ENCODE measurements at places on chromosomes 5 and 9.

GRCh38 chr5:72955143-72955767, 586 bp upstream of the FCHO2 start:
- peak; percentile 80 for DNase-seq

DNA sequence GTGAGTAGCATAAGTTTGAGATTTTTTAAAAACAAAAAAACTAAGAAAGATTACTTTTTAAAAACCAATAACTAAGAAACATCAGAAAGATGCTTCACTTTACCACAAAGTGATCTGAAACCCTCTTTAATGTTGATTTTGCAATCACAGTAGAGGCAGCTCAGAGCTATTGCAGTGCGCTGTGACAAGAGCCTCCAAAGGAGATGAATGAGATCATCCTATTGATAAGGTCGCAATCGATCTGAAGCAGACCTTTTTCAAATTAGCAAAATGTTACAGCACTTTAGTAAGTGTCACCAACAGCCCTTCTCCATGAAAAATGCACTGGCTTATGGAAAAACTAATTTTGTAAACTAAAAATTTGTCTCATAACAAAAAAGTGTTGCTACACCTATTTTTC, 284.6 kb upstream of the EFNA5 start:
- DNase-seq, result no peak

- no peak for DNase-seq
Measured at GRCh38 chr5:14706615-14707021, 42.1 kb downstream of the OTULIN start.

GRCh38 chr5:79872291-79872690, 118.8 kb downstream of the MTX3 start:
- no peak for DNase-seq

GRCh38 chr5:11803436-11803835, 100.8 kb downstream of the CTNND2 start:
- no peak for DNase-seq

DNA sequence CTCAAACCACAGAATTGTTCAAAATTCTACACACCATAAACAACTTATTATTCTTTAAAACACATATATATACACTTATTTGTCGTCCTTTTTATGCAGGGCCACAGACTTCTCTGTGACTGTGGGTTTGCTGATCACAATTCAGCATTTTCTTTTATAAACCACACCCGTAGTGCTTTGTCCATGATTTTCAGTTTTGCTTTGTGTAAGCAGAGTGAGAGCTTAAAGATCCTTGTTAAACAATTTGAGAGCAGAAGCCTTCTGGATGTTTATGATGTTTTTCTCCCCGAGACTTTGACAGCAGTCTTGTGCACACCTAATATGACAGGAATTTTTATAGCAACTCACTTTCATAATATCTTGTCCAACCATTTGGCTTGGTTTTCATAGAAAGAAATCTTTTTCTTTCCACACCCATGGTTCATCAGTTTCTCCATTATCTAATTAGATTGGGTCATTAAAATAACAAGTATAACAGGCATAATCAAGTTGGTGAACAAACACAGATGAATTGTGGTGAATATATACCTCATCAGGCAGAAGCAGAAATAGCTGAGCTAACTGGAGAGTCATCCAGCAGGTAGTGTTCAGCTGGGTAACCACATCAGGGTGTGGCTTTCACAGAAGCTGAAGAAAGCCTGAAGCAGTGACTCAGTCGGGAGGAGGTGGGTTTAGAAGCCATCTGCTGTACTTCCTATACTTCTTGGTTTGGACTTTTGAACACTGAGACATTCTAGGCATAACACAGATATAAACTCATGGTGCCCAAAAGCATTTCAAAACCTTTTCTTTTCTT, 232.8 kb downstream of the DOCK8 start:
- DNase-seq, result no peak

GRCh38 chr5:7789567-7789966, 61.4 kb downstream of the CFAP90 start:
- no peak for DNase-seq

- no peak for DNase-seq
Measured at GRCh38 chr9:87007711-87008366, 60.5 kb upstream of the GAS1 start.

DNA sequence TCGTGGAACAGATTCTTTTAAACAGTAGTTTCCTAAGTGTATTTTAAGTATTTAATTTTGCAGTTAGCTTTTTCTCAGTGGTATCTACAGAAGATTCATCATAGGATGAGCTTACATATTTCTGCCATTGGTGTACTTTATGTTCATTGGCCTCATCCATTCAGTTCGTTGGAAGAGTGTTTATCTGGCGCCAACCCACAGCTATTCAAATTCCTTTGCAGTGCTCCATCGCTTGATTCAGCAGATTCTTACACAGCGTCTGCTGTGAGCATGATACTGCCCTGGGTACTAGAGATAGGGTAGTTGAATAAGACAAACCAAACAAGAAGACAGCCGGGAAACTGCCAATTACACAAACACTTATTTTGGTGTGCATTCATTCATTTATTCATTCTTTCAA, 55.1 kb downstream of the NUP214 start:
- DNase-seq, result no peak

DNA sequence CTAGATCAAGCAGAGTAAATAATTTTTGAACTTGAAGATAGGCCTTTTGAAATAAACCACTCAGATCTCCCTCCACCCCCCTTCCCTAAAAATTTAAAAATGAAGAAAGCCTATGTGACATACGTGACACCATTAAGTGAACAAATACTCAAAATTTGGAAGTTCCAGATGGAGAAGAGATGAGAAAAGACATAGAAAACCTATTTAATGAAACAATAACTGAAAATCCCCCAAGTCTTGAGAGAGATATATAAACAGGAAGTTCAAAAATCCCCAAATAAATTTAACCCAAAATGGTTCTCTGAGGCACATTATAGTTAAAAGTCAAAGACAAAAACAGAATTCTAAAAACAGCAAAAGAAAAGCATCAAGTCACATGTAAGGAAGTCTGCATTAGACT, 428.6 kb downstream of the PSAT1 start:
- DNase-seq, result no peak

DNA sequence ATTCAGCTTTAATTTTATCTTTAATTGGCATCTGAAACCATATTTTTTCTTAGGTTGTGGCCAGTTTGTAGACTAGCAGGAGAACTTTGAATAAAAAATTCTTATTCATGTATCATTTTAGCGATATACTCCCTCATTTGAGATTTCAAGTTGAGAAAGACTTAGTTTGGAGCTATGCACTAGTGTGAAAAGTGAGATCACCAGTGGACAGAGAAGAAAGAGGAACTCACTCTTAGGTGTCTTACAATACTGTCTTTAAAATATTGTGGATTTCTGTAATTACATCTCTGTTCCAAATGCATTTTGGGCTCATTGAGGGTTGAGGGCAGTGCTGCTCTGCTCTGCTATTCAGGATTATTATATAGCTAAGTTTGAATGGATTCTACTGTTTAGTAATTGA, 54.7 kb downstream of the NAA35 start:
- no peak for DNase-seq

DNA sequence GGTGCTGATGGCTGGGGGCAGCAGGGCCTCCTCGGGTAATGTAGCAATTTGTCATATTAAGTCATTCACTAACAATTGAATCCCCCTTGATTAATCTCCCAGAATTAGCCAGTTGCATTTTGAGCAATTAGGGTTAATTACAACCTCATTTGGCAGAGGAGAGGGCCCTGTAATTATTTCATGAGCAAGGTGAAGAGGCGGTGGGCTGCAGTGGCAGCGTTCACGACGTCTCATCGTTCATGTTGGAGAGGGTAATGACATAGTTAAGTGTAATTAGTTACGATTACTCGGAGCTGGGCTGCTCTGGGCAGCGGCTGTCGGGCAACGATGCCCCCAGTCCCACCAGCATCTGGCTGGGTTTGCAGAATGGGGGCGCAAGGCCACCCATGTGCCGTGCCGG, 46.0 kb downstream of the NEK6 start:
- no peak for DNase-seq

- DNase-seq, result no peak
Measured at GRCh38 chr5:7805379-7805778, 45.6 kb downstream of the CFAP90 start.

- DNase-seq, result no peak
Measured at GRCh38 chr5:177453852-177454396, 7.3 kb downstream of the PRR7 start.

GRCh38 chr5:6742081-6742758, 29.0 kb downstream of the TENT4A start:
- no peak for DNase-seq

DNA sequence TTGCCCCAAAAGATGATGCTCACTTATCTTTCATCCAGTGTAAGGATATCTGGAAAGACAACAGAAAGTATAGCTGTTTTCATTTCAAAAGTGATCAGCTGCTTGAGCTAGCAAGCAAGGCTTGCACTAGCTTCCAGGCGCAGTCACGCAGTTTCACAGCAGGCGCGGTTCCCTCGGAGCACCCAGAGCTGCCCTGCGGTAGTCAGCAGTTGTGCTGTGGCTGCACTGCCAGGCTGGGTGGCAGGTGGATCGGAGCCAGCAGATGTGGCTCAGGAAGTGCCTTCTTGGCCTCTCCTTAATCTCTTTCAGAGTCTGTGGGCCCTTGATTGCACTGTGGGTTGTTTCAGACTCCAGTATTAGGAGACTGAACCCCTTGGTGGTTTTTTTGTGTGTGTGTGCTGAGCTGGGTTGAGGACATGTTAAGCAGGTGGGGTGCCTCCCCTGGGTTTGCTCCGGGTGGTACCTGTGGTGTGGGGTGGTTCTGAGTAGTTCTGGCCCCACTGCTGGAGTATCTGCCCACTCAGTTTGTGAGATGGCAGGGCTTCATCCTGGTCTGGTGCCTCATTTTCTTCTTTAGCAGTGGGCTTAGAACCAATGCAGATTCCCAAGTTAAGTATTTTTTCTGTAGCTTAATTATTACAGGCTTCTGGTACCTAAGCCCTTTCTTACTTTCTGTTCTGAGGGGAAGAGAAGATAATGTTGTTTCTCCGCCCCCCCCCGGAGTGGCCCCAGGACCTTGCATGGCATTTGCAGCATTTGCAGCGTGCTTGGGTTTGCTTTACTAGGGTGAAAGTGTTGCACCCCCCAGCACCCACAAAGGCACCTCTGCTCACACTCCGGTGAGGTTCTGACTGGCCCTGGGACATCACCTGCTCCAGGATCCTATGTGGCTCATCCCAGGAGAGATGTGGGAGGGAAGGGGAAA, 16.4 kb downstream of the TENT4A start:
- DNase-seq, result peak; percentile 27

DNA sequence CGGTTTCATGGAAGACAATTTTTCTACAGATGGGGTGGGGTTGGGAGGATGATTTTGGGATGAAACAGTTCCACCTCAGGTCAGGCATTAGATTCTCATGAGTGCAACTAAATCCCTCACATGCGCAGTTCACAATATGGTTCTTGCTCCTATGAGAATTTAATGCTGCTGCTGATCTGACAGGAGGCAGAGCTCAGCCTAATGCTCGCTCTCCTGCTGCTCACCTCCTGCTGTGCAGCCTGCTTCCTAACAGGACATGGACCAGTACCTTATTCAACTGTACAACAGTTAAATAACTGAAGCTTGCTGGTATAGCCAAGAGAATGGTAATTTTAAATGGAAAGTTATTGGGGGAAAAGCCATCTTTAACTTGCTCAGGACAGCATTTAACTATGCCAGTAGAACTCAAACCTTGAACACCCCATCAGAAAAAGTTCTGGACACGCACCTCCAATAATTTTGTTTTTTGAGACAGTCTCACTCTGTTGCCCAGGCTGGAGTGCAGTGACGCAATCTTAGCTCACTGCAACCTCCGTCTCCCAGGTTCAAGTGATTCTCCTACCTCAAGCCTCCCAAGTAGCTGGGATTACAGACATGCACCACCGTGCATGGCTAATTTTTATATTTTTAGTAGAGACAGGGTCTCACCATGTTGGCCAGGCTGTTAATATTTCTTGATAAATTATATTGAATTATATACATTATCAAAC, 27.7 kb downstream of the HMGCR start:
- DNase-seq, result no peak

GRCh38 chr5:127876384-127876783, 173.2 kb downstream of the CCDC192 start:
- DNase-seq, result no peak

GRCh38 chr5:143350341-143350740, 53.1 kb downstream of the NR3C1 start:
- no peak for DNase-seq

DNA sequence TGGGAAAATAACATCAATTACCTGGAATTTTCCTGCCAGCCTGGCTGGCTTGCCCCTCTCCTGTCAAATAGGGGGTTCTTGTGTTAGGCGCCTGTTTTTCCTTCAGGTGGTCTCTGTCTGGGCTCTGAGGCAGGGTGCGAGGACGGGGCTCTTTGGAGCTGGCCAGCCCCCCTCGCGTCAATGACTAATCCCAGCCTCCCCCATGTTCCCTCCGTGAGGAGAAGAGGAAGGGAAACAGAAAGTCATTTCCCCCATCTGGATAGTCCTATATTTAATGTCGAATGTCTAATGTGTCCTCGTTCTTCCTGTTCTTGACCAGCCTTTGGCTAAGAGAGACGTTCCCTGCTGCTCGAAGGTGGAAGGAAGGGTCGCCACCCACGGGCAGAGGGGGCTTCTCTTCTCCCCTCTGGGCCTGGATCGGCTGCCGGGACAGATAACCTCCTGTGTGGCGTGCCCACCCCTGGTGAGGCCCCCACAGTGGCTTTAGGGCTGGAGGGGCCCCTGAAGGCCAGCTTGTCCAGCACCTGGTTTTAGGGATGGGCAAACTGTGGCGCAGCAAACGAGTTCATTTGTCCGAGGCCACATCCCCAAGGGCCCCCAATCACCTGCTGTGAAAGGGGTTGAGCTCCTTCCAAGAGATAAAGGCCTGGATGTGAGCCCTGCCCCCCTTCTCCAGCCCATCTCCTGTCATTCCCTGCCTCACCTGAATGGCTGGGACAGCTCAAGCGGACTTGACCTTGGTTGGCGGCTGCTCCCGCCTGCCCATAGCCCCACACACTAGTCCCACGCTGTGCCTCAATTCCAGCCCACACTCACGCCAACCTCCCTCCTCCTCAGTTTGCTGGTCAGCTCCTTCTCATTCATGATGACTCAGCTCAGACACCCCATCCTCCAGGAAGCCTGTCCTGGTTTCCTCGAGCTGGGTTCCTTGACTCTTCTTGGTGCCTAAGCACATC, 35.9 kb upstream of the UNC5A start:
- DNase-seq, result no peak

- no peak for DNase-seq
Measured at GRCh38 chr9:88193766-88194165, 55.5 kb upstream of the SPATA31C2 start.

GRCh38 chr9:124861342-124862229, at the start of the genes ARPC5L and RPL35:
Gene ARPC5L, plus strand, starts transcription at chr9:124862130. Its CDS starts 7,161 bp downstream, at chr9:124869291.
Gene RPL35, minus strand, starts transcription at chr9:124861957. Its CDS starts 45 bp downstream, at chr9:124861912.
- peak; percentile 94 for DNase-seq

- no peak for DNase-seq
Measured at GRCh38 chr5:137379555-137380286, 119.4 kb downstream of the SPOCK1 start.

All from body of pancreas (tissue), 4 donors.